Heart right ventricle (tissue), 16 donors: ENCODE measurements at places on chromosomes 13 and 19. TPM values are rescaled to one million over a fixed set of nuclear protein-coding genes. Genes with fewer than 3 reads are reported as not detected.

Gene CPT1C
- total RNA-seq, result 2.4 TPM

Gene ZNF358
- total RNA-seq, result 81.1 TPM

Gene NXNL1
- total RNA-seq, result 0.53 TPM

Gene RFPL4A
- not detected for total RNA-seq

Gene PLIN4
- 214 TPM for total RNA-seq

Gene ADGRE3
- total RNA-seq, result not detected

Gene ZNF181
- 18.9 TPM for total RNA-seq

Gene CYP4F3
- total RNA-seq, result 0.82 TPM

Gene PIP5K1C
- 39.5 TPM for total RNA-seq

Gene COL5A3
- total RNA-seq, result 6.6 TPM

Gene SCAF1
- 42.2 TPM for total RNA-seq

Gene CCDC194
- total RNA-seq, result 0.50 TPM

Gene CD33
- 0.81 TPM for total RNA-seq
